ENCODE measurements at places on chromosomes 11 and 22.

DNA sequence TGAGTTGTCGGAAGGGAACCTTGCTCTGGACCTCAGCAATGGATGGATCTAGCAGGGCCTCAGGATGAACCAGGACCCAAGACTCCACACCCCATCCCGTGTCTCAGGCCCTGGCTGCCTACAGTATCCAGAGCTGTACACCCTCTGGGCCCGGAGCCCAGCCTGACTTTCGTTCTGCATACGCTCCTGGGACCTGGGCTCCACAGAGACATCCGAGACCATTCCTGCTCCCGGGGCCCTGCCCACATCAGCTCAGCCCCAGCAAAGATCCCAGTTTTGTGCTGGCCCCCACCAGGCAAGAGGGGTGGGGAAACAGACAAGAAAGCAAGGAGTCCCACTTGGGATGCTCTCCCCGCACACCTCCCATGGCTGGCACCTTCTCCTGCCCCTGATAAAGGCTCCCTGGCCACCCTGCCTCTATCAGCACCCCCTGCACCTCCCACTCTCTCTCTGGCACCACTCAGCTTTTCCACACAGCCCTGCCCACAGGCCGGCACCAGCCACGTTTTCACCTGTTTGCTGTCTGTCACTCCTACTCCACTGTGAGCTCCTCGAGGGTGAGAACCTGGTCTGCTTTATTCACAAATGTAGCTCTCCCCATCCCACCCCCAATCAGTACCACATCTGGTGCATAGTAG, 64.5 kb upstream of the TCF20 start:
- DNase-seq = no peak
- H3K36me3 ChIP-seq = no peaks in the 10 kb centered on the region
- H3K4me3 ChIP-seq = no peak overlapping the region
- no peaks in the 10 kb centered on the region for H3K4me1 ChIP-seq
- H3K27ac ChIP-seq = no peak overlapping the region

DNA sequence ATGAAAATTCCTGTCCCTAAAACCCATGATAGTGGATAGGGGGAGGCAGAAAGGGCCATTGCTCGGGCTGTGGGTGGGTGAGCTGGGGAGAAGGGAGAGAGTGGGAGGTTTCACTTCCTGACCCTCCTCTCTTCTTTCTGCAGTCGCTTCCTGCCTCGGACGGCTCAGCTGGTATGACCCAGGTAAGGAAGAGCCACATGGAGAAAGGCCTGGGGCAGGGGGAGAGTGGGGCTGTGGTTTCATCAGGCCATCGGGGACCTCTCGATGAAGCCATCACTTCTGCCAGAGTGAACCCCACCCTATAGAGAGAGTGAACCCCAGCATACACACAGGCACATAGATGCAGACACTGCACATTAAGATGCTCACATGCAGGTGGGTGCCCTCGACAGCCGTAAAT, 12.6 kb downstream of the CD5 start:
- H3K27me3 ChIP-seq = no peaks in the 10 kb centered on the region
- peaks cover 92% of the 10 kb centered on the region for H3K36me3 ChIP-seq
- peak overlapping the region; percentile 69 for H3K27ac ChIP-seq
- H3K4me1 ChIP-seq = peaks cover 90% of the 10 kb centered on the region

DNA sequence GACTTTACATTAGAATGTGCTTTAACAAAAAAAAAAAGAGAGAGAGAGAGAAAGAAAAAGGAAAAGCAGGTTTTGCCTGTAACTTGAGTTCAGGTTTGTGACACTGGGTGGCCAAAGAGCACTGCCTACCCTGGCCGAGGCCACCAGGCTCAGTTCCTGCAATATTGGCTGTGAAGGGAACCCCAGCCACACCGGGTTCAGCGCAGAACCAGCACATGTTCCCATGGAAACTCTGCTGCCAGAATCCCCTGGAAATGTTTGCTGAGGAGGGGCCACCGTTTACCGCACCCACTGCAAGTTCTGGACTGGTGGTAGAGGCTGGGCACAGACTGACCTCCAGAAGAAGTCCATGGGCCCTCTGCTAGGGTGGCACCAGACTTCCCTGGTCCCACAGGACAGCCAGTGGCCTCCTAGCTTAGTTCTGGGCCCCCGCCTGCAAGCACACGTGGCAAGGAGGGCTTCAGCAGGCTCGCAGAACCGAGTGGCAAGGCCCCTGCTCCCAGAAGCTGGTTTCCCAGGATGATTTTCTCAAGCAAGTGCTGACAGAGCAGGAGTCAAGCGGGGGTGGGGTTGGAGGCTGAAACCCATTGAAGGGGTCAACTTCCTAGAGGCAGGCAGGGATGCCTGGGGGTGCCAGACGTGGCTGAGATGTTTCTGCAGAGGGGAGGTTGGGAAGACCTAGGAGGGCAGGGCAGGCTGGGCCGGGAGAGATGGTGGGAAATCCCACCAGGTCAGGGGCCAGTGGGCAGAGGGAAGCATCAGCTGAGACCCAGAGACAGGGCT, 51.2 kb downstream of the NFAM1 start:
- peaks cover 4% of the 10 kb centered on the region for H3K27me3 ChIP-seq
- H3K4me1 ChIP-seq = no peaks in the 10 kb centered on the region
- no peaks in the 10 kb centered on the region for H3K36me3 ChIP-seq
- H3K4me3 ChIP-seq = no peak overlapping the region

DNA sequence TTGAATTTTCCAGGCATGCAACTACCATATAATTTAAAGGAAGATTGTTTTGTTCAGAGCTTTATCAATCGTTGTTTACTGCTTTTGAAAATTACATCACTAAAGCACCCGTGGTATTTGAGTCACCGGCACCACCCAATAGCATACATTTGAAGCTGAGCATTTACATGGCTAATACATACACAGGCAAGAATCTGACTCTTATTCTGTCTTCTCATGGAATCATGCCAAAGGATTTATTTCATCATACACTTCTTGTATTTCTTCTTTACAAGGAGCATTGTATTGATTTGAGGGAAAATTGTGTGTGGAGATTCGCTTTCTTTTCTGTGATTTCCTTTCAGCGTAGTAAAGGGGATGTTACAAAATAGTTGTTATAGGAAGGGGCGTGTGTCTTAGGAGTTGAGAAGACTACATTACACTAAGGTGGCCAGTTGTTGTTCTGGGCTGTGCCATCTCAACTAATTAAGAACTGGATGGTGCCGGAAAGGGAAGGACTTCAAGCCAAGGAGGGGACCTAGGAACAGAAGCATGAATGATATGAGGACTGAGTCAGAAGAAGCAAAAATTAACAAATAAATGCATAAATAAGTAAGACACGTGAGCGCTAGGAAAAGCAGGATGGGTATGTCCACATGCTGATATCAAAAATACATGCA, 12.9 kb upstream of the CD3E start:
- H3K36me3 ChIP-seq = peaks cover 2% of the 10 kb centered on the region
- H3K27ac ChIP-seq = no peak overlapping the region
- no peak for DNase-seq
- H3K4me3 ChIP-seq = no peak overlapping the region
- peaks cover 3% of the 10 kb centered on the region for H3K27me3 ChIP-seq
- H3K4me1 ChIP-seq = peaks cover 27% of the 10 kb centered on the region

- H3K27ac ChIP-seq = no peak overlapping the region
- no peak overlapping the region for H3K4me3 ChIP-seq
- no peaks in the 10 kb centered on the region for H3K36me3 ChIP-seq
- peak; percentile 94 for DNase-seq
- H3K4me1 ChIP-seq = peaks cover 50% of the 10 kb centered on the region
Observed at GRCh38 chr22:37538590-37539357, 19.6 kb upstream of the CARD10 start.

Data from activated CD4-positive, alpha-beta memory T cell treated with anti-CD3 and anti-CD28 coated beads, Interleukin-2, amount 10 ng/mL, durations not matched to agents 7 days and 5 days (primary cell).